Panc1 (cell line): ENCODE measurements at places on chromosomes 1 and 21. TPM values are rescaled to one million over a fixed set of nuclear protein-coding genes. Genes with fewer than 3 reads are reported as not detected.

DNA sequence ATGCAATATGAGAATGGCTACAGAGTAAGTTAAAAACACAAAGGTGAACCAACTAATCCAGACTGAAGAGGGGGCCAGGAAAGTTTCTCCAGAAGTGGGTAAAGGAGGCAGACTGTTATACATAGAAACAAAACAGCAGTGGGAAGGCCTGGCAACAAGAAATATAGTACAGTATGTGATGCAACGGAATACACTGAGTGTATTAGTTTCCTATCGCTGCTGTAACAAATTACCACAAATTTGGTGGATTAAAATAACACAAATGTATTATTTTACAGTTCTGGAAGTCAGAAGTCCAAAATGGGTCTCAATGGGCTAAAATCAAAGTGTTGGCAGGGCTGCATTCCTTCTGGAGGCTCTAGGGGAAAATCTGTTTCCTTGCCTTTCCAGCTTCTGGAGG lies 95.2 kb downstream of the ZSWIM5 start:
- no peak overlapping the region for H3K4me3 ChIP-seq
- H3K36me3 ChIP-seq = no peaks in the 10 kb centered on the region
- no peaks in the 10 kb centered on the region for H3K4me1 ChIP-seq
- H3K27me3 ChIP-seq = no peaks in the 10 kb centered on the region

GRCh38 chr1:187871177-187871845 lies 1042.6 kb downstream of the PLA2G4A start:
- no peak overlapping the region for H3K27ac ChIP-seq
- H3K4me1 ChIP-seq = no peaks in the 10 kb centered on the region
- H3K4me3 ChIP-seq = no peak overlapping the region
- DNase-seq = no peak

DNA sequence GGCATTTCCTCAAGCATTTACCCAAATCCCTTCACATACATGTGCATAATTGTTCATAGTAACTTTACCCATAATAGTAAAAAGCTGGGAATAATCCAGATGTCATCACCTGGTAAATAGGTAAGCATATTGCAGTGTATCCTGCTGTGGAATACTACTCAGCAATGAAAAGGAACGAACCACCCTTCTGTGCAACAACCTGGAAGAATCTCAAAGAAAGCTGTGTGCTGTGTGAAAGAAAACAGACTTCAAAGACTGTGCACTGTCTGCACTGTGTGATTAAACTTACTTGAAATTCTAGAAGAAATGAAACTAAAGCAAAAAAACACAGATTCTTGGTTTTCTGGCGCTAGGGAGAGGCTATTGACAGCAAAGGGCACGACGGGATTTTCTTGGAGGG lies 13.5 kb downstream of the TFF2 start:
- no peak overlapping the region for H3K4me3 ChIP-seq
- H3K36me3 ChIP-seq = no peaks in the 10 kb centered on the region
- no peaks in the 10 kb centered on the region for H3K27me3 ChIP-seq
- no peak overlapping the region for H3K27ac ChIP-seq

DNA sequence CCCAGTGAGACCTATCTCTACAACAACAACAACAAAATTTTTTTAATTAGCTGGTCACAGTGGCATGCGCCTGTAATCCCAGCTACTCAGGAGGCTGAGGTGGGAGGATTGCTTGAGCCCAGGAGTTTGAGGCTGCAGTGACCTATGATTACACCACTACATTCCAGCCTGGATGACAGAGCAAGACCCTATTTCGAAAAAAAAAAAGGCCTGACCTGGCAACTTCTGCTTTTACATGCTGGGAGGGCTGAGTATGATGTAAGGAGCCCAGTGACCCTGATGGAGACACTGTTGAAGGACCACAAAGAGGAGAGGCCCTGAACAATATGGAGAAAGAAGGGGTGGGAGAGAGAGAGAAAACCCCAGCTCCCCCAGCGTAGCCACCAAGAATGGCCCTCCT lies 9.2 kb upstream of the VPS26C start:
- no peaks in the 10 kb centered on the region for H3K36me3 ChIP-seq
- 0 out of 2 replicates have a peak, but pooled peaks cover 4% of the 10 kb centered on the region for H3K4me1 ChIP-seq
- no peak for DNase-seq

GRCh38 chr1:17093822-17094393 lies 25.3 kb downstream of the PADI2 start:
- no peak overlapping the region for H3K27ac ChIP-seq
- no peaks in the 10 kb centered on the region for H3K36me3 ChIP-seq
- no peaks in the 10 kb centered on the region for H3K27me3 ChIP-seq
- H3K4me1 ChIP-seq = peaks cover 27% of the 10 kb centered on the region

- H3K36me3 ChIP-seq = no peaks in the 10 kb centered on the region
- peaks cover 10% of the 10 kb centered on the region for H3K4me1 ChIP-seq
- no peak overlapping the region for H3K27ac ChIP-seq
- H3K4me3 ChIP-seq = no peak overlapping the region
These were observed 61.5 kb downstream of the ARHGEF16 start for GRCh38 chr1:3515774-3516480.

DNA sequence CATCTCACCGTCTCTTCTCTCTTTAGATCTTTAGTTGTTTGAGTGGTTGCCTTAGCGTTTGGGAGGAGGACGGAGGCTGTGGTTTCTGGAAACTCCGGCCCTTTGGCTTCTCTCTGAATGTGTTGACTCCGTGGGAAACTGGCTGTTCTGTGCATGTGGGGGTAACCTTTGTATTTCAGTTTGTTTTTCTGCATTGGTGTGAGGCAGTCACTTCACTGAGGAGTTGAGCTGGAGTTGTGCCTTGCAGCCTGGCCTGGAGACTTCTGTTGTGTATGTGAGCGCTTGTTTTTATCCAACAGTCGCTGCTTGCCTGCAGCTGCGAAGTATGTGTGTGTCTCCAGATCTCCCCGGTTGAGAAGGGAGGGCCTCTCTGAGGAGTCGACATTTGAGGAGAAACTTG lies 33.6 kb downstream of the CLDN14 start:
- H3K4me3 ChIP-seq = no peak overlapping the region
- H3K36me3 ChIP-seq = no peaks in the 10 kb centered on the region
- DNase-seq = no peak
- no peaks in the 10 kb centered on the region for H3K27me3 ChIP-seq
- no peak overlapping the region for H3K27ac ChIP-seq
- no peaks in the 10 kb centered on the region for H3K4me1 ChIP-seq

- no peaks in the 10 kb centered on the region for H3K36me3 ChIP-seq
- no peak overlapping the region for H3K27ac ChIP-seq
- no peaks in the 10 kb centered on the region for H3K4me1 ChIP-seq
- no peak overlapping the region for H3K4me3 ChIP-seq
- H3K27me3 ChIP-seq = no peaks in the 10 kb centered on the region
These were observed 9.0 kb upstream of the S1PR1 start for GRCh38 chr1:101227837-101228236.

DNA sequence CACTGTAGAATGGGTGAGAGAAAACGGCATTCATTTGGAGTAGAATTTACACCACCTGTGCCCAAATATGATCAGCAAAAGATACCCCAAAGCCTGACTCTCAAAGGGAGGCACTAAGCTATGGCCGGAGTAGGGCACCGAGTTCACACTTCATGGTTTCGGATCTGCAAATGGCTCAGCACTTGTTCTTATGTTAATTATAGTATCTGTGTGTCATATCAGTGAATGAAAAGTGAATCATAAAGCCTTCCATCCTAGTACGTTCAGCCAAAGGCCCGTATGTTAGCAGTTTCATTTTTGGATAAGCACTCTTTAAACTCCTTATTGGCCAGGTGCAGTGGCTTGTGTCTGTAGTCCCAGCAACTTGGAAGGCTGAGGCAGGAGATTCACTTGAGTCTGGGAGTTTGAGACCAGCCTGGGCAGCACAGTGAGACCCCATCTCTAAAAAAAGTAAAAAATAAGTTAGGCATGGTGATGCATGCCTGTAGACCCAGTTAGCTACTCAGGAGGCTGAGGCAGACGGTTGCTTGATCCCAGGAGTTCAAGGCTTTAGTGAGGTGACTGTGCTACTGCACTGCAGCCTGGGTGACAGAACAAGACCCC lies 4.9 kb upstream of the CORT start:
- no peaks in the 10 kb centered on the region for H3K27me3 ChIP-seq
- no peaks in the 10 kb centered on the region for H3K36me3 ChIP-seq
- H3K27ac ChIP-seq = no peak overlapping the region
- no peak overlapping the region for H3K4me3 ChIP-seq
- DNase-seq = no peak
- H3K4me1 ChIP-seq = no peaks in the 10 kb centered on the region

DNA sequence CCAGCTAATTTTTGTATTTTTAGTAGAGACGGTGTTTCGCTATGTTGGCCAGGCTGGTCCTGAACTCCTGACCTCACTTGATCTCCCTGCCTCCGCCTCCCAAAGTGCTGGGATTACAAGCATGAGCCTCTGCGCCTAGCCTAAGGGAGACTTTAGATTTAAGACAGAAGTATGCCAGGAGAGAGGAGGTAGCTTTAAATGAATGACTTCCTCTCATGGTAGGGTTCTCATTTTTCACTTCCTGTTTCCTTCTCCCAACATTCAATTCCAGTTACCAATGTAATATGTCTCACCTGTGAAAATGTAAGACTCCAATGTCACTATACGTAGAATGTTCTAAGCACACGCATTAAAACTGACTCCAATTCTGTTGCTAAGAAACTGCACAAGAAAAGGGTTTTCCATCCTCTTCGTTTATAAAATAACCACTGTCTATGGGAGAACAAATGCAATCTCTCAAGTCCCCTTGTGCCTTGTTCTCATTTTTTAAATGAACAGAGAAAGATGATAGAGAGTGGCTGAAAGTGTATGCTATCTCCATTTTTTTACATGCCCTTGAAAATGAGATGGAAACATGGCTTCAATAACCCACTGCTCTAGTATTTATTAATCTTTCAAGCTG lies 140.0 kb downstream of the SLC45A1 start:
- peaks cover 15% of the 10 kb centered on the region for H3K4me1 ChIP-seq
- DNase-seq = no peak
- H3K36me3 ChIP-seq = no peaks in the 10 kb centered on the region; the same call in none of the 2 replicates
- H3K4me3 ChIP-seq = no peak overlapping the region

GRCh38 chr1:4652631-4653327 lies 1.6 kb upstream of the AJAP1 start:
- H3K36me3 ChIP-seq = no peaks in the 10 kb centered on the region
- DNase-seq = no peak
- no peak overlapping the region for H3K4me3 ChIP-seq
- peaks cover 7% of the 10 kb centered on the region for H3K4me1 ChIP-seq

GRCh38 chr1:169943963-169944526 lies 50.3 kb upstream of the SCYL3 start:
- H3K27me3 ChIP-seq = no peaks in the 10 kb centered on the region
- DNase-seq = no peak
- H3K4me3 ChIP-seq = no peak overlapping the region
- 0 out of 2 replicates have a peak overlapping the region, but pooled peaks have one; percentile 12 for H3K27ac ChIP-seq
- no peaks in the 10 kb centered on the region; the same call in 1 of the 2 replicates for H3K4me1 ChIP-seq

GRCh38 chr1:43558346-43558841 lies 27.7 kb downstream of the PTPRF start:
- no peaks in the 10 kb centered on the region for H3K4me1 ChIP-seq
- no peak overlapping the region for H3K4me3 ChIP-seq
- no peaks in the 10 kb centered on the region for H3K36me3 ChIP-seq
- no peak for DNase-seq
- no peak overlapping the region for H3K27ac ChIP-seq

- no peaks in the 10 kb centered on the region for H3K4me1 ChIP-seq
- no peak overlapping the region for H3K27ac ChIP-seq
- no peaks in the 10 kb centered on the region for H3K27me3 ChIP-seq
These were observed 81.1 kb upstream of the ST6GALNAC5 start for GRCh38 chr1:76786222-76786621.

- no peaks in the 10 kb centered on the region for H3K4me1 ChIP-seq
- H3K36me3 ChIP-seq = peaks cover 6% of the 10 kb centered on the region; the same call in 1 of the 2 replicates
- H3K4me3 ChIP-seq = no peak overlapping the region
- DNase-seq = no peak
- no peak overlapping the region for H3K27ac ChIP-seq
These were observed 26.5 kb downstream of the TRIM45 start for GRCh38 chr1:117094841-117095604.

- no peak overlapping the region for H3K4me3 ChIP-seq
- no peak overlapping the region for H3K27ac ChIP-seq
- H3K27me3 ChIP-seq = no peaks in the 10 kb centered on the region; the same call in 1 of the 2 replicates
- peaks cover 7% of the 10 kb centered on the region for H3K36me3 ChIP-seq
- H3K4me1 ChIP-seq = no peaks in the 10 kb centered on the region
- DNase-seq = peak; percentile 2
These were observed 34.5 kb downstream of the TYW3 start for GRCh38 chr1:74767490-74767889.

GRCh38 chr1:57270927-57271698 lies 152.7 kb downstream of the DAB1 start:
- DNase-seq = no peak
- no peaks in the 10 kb centered on the region for H3K36me3 ChIP-seq
- no peaks in the 10 kb centered on the region; the same call in 1 of the 2 replicates for H3K27me3 ChIP-seq
- H3K27ac ChIP-seq = no peak overlapping the region

DNA sequence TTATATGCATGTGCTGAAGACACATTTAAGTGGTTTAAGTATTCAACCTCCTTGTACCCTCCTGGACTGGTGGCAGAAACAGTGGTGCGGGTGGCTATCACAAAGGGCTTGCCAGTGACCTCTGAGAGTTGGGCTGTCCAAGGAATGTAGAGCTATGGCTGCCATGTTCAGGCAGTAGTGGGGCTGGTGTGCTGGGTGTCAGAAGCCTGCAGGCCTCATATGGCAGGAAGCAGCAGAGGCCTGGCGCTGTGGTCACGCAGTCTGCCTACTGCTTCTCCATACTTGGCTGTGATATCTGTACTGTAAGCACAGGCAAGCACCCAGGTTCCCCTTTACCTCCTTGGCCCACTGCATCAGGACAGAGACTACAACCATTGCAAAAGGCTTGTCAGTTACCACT lies 870.0 kb downstream of the LRRIQ3 start:
- no peaks in the 10 kb centered on the region for H3K27me3 ChIP-seq
- no peak overlapping the region for H3K4me3 ChIP-seq
- DNase-seq = no peak
- no peaks in the 10 kb centered on the region for H3K36me3 ChIP-seq
- no peaks in the 10 kb centered on the region for H3K4me1 ChIP-seq

GRCh38 chr21:27070861-27071670 lies 104.2 kb upstream of the ADAMTS5 start:
- H3K36me3 ChIP-seq = no peaks in the 10 kb centered on the region
- H3K4me3 ChIP-seq = no peak overlapping the region
- no peaks in the 10 kb centered on the region for H3K4me1 ChIP-seq
- DNase-seq = no peak
- H3K27me3 ChIP-seq = no peaks in the 10 kb centered on the region

GRCh38 chr1:73104749-73105148 lies 822.4 kb upstream of the NEGR1 start:
- no peak overlapping the region for H3K4me3 ChIP-seq
- no peaks in the 10 kb centered on the region for H3K4me1 ChIP-seq
- no peak for DNase-seq
- no peaks in the 10 kb centered on the region for H3K27me3 ChIP-seq
- no peak overlapping the region for H3K27ac ChIP-seq

GRCh38 chr1:211206981-211207380 lies 52.2 kb upstream of the RCOR3 start:
- no peaks in the 10 kb centered on the region for H3K27me3 ChIP-seq
- no peak for DNase-seq
- H3K36me3 ChIP-seq = no peaks in the 10 kb centered on the region
- H3K4me1 ChIP-seq = no peaks in the 10 kb centered on the region
- H3K27ac ChIP-seq = no peak overlapping the region

ASCL5 gene
- not detected for total RNA-seq

VSIG8 gene
- not detected for total RNA-seq

CCDC24 gene
- 24.4 TPM for total RNA-seq

CYP4A22 gene
- not detected for total RNA-seq

UBL4B gene
- not detected for total RNA-seq
